Esophagus muscularis mucosa (tissue), 4 donors: ENCODE measurements at places on chromosomes 16 and 17.

- peak; percentile 91 for DNase-seq
Measured at GRCh38 chr16:65909310-65910050, 457.0 kb upstream of the CDH5 start.

DNA sequence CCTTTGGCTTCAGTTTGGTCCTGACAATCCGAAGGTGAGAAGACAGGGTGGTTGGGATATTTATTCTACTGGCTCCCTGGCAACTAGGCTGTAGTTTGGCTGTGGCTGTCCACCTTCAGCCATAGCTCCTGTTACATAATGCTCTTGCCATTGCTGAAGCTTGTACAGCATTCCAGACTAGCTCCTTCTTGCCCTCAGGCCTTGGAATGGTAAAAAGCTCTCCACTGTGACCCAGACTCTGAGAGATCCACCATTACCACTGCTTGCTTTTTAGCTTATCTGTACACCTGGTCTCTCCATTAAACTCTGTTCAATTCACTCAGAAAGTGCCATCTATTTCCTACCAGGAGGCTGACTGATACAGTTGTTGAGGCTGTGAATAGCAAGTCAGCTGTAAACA is 231.8 kb upstream of the MON1B start:
- DNase-seq = no peak

DNA sequence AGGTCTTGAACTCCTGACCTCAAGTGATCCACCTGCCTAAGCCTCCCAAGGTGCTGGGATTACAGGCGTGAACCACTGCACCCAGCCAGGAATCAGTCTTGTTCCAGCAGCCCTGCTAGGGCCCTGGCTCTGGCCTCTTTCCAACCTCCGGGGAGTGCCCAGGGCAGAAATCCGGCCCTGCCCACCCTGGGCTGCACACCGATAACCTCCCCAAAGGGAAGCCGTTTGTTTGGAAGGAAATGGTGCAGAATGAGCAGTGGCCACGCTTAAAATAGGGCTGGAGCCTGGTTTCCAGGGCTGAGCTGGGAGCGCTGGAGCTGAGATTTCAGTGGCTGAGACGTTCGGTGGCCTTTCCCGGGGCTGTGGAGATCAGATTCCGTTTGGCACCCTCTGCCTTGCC is 17.8 kb upstream of the EMP2 start:
- no peak for DNase-seq

GRCh38 chr17:46108120-46108519 is 85.1 kb downstream of the KANSL1 start:
- no peak for DNase-seq

DNA sequence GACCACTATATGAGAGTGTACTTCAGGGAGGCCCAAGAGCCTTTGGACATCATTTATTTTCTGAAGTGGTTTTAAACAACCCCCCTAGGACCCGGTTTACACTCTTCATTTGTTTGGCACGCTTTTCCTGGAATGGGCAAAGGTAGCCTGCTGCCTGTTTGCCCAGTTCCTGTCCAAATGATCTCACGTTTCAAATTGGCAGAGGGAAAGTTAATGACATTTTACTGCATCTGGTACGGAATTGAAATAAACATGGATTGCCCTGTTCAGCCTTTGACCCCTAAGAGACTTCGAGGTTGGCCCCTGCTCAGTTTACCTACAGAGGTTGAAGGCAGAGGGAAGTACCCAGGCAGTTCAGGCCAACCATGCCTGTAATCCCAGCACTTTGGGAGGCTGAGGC is 5.8 kb upstream of the RPRML start:
- DNase-seq = no peak

DNA sequence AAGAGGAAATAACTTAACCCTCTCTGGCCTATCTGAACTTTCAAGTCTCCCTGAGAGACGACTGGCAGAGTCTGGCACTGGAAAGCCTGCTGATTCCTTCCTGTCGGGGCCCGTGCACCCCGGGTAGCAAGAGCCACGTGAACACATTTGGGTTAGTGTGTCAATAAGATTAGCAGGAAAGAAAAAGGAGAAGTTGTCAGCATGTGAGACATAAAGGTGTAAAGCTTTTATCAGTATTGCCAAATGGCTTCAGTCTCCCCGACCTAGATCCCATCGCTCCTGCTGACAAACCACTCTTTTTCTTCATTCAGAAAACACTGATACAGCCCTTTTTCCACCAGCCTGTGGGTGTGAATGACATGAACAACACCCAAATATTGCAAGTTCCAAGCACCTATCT is 74.4 kb downstream of the CCT6B start:
- no peak for DNase-seq

DNA sequence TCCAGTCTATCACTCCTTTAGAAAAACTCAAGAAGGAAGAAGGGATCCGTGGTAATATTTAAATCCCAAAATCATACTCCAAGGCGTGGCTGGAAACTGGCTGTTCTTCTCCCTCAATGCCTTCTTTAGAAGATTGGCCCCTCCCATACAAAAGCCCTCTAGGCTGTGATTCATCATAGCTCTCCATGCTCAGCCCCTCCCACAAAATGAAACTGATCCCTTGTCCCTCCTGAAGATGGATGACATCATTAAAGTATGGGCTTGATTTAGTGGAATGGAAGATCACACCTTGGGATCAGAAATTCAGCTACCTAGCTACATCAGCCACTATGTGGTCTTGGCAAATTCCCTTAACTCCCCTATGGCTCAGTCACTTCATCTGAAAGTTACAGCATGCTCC is 4.1 kb downstream of the GRIN2A start:
- no peak for DNase-seq

GRCh38 chr16:19607616-19608280 is 52.2 kb downstream of the VPS35L start:
- DNase-seq = no peak

- no peak for DNase-seq
Measured at GRCh38 chr17:48155889-48156611, 48.5 kb downstream of the SNX11 start.

DNA sequence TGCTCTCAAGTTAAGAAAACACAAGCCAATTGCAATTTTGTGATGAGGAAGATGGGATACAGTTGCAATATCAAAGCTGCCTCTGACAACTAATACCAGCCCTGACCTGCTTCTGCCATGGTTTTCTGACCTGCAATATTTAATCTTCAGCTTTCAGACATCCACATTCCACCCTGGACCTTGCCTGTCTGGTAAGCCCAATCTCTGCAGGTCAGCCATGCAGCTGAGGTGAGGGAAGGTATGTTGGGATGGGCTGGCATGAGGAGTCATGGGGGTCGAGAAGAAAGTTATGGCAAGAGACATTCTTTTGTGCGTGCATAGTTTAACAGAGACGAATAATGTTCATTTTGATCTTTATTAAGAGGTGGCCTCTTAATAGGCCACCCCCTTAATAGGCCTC is 31.5 kb downstream of the KCNJ16 start:
- DNase-seq = no peak

GRCh38 chr17:32870969-32871368 is 6.0 kb downstream of the MYO1D start:
- no peak for DNase-seq

- DNase-seq = no peak
Measured at GRCh38 chr17:5418858-5419355, 555 bp downstream of the NUP88 start.

- no peak for DNase-seq
Measured at GRCh38 chr17:41003926-41004325, 4.2 kb upstream of the KRTAP3-2 start.

DNA sequence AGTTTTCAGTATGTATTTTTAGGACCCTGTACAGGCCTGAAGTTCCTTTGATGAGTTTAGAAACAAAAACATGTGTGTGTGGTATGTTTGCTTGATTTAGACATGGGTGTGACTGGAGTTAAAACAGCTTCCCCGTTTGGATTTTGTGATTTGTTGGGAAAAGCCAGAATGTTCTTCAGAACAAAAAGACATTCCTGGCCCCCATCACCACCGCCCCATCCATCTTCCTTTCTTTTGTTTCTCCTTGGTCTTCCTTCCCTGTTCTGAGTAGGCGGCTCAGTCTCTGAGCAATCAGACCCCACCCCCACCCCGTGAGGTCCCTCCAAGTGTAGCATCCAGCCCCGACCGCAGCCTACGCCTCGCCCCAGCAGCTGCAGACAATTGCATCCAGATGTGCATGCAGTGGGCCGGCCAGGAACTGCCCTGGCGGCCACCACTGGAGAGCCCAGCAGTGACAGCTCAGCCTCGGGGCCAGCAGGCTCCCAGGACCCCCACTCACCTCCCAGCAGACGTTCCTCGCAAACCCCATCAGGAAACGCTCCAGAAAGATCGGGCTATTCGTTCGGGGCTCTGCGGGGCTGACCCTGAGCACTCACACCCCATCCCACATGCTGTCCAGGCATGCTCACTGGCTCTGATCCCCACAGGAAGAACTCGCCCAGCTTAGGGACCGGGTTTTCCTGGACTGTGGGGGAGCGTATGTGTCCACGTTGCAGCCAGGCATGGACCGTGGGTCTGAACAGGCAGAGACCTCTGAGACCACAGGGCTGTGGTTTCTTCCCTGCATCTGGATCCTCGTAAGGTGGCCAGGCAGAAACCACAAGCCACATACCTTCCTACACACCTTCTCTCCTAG is 99.8 kb upstream of the CDH5 start:
- no peak for DNase-seq

DNA sequence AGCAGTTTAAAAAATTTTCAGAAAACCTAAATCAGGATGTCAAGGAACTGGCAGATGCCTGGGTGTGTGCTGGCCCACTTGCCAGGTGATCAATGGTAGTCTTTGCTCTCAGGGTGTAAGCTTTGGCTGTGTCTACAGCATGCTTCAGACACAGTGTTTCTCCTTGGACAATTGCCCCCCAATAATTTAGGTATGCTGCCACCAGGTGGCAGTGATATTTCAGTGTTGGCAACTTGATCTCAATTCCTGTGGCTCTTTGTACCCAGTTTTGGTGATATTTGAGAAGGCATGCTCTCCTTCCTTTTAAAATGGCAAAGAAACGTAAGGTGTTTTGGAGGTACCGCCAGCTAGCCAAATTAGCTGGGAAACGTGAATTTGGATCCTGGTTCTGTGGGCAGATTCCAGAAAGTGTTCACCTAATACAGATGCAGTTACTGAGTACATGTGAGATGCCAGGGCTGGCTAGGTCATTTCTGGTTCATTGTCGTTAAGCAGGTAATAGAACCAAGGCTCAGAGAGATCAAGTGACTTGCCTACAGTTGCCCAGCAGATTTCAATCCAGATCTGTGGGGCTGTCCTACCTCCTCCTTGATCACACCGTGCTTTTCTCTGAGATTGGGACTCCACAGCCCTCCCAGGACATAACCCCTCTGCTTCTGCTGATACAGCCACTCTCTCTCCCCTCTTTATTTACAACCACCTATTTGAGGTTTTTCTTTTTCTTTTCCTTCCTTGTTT is 155.6 kb upstream of the PLCG2 start:
- no peak for DNase-seq

GRCh38 chr16:51416926-51417325 is 265.9 kb upstream of the SALL1 start:
- no peak for DNase-seq

DNA sequence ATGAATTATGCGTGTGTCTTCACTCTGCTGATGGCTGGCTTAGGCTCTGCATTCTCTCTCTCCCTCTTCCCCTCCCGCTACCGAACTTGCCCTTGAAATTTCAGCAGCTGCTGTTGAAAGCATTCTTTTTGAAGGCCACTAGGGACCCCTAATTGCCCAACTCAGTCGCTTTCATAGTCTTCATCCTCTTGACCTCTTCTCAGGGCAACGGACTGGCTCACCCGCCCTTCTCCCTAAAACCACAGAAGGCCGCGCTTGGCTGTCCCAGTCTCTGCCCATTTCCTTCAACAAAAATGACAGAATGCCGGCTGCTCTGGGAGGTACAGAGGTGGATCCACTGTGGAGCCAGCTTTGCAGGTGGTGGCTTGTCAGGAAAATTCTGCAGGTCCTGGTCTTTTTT is 21.0 kb upstream of the FMNL1 start:
- no peak for DNase-seq

- DNase-seq = no peak
Measured at GRCh38 chr16:25260416-25260815, 2.8 kb upstream of the ZKSCAN2 start.

DNA sequence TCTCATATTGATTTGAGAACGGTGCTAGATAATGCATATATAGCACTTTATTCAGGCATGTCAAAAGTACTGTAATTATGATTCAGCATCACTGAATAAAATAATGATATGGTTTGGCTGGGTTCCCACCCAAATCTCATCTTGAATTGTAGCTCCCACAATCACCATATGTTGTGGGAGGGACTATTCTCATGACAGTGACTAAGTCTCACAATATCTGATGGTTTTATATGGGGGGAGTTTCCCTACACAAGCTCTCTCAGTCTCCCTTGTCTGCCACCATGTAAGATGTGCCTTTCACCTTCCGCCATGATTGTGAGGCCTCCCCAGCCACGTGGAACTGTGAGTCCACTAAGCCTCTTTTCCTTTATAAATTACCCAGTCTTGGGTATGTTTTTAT is 25.6 kb upstream of the LONP2 start:
- no peak for DNase-seq

GRCh38 chr17:2786176-2786881 is 9.9 kb upstream of the RAP1GAP2 start:
- peak; percentile 94 for DNase-seq

GRCh38 chr16:3029491-3030221 is 5.8 kb downstream of the THOC6 start:
- no peak for DNase-seq

GRCh38 chr17:17104494-17104893 is 62.2 kb downstream of the MPRIP start:
- DNase-seq = no peak

- no peak for DNase-seq
Measured at GRCh38 chr17:27542841-27543463, 86.7 kb downstream of the KSR1 start.

GRCh38 chr17:68248199-68248825 is 469 bp downstream of the AMZ2 start:
- no peak for DNase-seq

GRCh38 chr17:48478224-48479013 is 48.4 kb upstream of the SKAP1 start:
- no peak for DNase-seq

GRCh38 chr16:3982216-3982615 is 101.7 kb upstream of the CREBBP start:
- no peak for DNase-seq

DNA sequence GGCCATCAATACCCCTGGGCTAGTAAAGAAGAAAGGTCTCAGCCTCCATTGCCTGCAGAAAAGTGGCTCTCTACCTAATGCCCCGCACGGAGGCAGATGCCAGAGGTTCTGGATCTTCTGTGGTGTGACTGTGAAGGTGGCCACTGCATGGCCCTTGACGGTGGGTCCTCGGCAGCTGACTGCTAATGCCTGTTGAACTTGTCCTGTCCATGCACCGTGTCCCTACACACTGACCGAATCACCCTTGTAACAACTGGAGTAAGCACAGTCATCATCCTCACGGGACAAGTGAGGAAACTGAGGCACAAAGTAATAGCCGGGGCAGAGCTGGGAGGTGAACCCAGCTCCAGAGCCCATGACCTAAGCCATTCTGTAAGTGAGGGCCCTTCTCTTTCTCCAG is 48.8 kb downstream of the MYH11 start:
- no peak for DNase-seq

- no peak for DNase-seq
Measured at GRCh38 chr16:1932050-1933028, 10.7 kb downstream of the MSRB1 start.
